ENCODE measurements at places on chromosomes 16 and 17.

DNA sequence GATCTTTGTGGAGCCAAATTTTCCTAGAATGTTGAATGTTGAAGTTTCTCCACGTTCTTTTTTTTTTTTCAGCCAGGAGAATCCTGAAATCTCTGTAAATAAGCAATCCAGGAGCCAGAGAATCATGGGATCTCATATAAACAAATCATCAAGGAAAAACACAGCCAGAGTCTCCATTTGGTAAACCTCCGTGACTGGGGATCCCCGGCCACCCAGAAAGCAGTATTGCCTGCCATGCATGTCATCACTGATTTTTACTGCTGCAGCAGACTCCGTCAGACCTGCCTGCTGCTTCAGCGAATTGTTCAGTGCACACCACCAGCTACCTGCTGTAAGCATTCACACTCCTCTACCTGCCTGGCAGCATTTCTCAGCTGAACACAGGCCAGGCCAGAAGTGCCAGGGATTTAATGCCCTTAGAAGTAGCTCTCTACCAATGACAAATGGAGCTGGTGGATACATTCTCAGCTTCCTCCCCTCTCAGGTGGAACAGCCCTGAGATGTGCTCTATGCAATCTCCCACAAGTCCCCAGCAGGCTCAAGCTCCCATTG is 158.6 kb downstream of the CYLD start:
- DNase-seq = no peak

- DNase-seq = no peak
These were observed 2414.1 kb downstream of the TP53TG3F start for GRCh38 chr16:35873472-35873871.

DNA sequence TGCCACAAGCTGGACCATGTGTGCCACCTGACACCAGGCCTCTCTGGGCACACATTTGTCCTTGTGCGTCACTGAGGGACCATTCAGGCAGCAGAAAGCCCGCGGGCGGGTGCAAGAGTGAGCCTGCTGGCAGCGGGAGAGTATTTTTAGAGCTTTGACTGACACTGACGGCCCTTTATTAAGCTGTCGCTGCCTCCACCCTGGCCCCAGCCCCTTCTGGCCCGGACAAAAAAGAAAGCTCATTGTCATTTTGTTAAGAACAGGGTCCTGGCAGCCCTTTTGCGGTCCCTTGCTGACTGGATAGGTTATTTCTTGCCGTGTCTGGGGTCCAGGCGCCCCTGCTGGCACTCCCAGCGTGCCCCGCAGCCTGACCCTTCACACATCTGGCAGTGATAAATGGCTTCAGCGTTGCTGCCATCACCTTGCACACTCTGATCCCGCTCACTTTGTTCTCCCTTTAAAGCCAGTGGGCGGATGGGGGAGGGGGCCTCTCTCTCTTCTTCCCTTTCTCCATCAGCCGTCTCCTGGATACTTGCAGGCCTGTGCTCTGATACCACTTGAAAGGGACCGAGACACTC is 78.4 kb upstream of the NKD1 start:
- no peak for DNase-seq

DNA sequence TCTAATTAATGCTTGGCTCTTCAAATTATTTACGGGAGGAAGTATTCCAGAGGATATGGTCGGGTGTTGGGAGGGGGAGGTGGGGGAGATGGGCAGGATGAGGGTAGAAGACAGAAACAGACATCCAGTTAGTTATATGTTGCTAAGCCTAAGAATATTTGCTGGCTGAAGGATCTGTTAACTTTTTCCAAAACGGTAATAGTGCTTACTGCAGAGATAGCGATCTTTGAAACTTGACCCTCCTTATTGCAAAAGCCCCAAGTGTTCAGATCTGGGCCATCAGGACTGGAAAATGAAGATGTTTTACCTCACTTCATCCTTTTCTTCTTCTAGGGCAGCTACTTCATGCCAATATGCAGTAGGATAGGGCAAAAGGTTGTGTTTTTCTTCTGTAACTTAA is 27.0 kb upstream of the MMD start:
- DNase-seq = no peak

DNA sequence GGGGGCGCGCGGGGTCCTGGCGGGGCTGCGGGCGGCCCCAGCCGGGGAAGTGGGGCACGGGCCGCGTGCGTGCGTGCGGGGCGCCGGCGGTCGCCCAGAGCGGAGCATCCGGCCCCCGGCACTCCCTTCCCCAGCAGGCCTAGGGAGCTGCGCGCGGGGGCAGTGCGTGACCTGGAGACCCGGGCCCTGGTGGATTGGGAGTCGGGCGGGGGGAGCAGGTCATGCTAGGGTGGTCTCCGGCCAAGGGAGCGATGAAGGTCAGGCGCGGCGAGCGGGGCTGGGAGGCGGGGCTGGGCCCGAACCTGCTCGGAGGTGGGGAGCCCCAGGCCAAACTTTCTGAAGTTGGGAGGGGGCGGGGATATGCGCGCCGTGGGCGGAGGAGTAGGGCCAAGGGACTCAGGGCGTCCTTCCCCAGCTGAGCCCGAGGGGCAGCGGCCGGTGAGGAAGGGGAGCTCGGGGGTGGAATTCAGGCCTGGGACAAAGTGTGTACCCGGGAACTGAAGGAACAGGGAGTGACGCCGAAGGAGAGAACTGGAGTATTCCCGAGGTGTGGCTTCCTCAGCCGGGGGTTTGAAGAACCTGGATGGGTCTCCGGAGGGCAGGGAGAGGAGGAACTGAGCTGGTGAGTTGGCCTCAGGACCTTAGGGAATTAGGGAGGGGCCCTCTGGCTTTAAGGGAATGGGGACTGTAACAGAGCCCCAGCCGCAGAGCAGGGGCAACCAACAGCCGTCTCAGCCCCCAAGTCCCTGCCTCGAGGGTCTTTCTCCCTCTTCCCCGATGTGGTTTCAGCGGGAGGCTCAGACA is 589 bp downstream of the XYLT2 start:
- no peak for DNase-seq

- no peak for DNase-seq
These were observed 2.9 kb downstream of the KRT28 start for GRCh38 chr17:40796846-40797245.

DNA sequence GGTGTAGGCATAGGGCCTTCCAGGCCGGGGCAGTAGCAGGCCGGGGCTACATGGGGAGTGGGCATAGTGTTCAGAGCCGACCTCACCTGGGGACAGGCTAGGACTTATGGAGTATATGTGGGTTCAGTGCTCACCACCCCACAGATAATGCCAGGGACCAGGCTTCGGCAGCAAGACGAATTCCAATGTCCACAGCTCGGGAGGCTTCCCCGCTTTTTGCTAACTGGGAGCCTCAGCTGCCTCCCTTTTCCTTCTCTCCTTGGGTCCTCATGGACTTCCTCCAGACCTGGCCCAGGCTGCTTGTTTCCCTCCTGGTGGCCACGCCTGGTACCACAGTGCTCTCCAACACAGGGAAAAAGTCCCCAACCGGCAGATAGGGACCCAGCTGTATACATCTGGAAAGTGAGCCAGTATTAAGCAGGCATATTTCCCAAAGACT is 20.1 kb upstream of the SLC46A1 start:
- no peak for DNase-seq

- DNase-seq = no peak
These were observed 1.5 kb downstream of the SLC13A5 start for GRCh38 chr17:6711681-6712057.

DNA sequence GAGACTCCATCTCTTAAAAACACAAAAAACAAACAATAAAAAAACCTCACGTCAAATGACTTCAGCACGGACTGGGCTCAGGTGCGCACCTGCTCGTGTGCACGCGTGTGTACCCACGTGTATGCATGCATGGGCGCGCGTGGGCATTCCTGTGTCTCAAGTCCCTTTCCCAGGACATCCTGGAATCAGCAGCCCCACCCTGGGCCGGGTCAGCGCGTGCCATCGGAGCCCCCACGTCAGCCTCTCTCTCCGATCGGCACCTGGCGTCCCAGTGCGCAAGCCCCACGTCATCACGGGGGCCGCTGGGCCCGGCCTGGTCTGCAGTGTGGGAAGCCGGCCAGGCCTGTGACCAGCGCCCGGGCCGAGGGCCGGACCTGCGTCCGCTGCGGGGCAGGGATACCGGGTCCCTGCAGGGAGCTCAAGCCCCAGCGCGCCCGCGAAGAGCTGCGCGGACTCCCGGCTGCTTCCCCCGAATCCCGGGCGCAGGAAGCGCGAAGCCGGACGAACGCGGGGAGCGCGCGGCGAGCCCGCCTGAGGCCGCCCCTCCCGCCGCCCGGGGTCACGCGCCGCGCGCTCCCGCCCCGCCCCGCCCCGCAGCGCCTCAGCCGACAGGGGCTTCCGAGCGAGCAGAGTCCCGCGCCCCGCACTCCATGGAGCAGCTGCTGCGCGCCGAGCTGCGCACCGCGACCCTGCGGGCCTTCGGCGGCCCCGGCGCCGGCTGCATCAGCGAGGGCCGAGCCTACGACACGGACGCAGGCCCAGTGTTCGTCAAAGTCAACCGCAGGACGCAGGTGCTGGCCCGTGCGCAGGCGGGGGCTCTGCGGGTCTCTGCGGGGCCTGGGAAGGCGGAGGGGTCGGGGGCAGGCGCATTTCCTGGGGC is at the start of gene FN3K:
FN3K (plus strand) TSS at position 629 of the 880 bp plus-strand sequence; CDS start at position 651, 22 bp downstream.
- no peak for DNase-seq

GRCh38 chr16:26985100-26986065 is 81.3 kb upstream of the C16orf82 start:
- no peak for DNase-seq

DNA sequence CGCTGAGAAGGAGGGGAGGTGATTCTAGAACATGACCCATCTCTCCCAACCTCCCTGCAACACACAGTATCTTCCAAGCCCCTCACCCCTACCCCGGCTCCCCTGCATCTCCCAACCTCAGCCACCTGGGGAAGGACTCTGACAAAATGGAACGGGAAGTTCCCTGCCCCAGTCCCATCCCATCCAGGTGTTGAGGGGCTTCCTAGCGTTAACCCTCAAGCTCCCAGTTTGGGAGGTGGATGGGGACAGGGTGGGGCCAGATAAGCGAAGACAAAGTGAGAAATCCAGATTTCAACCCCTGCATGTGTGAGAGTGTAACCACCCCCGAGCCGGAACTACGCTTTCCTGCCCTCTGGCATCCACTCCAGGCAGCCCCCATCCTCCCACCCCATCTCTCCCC is 1.8 kb downstream of the ZSCAN10 start:
- no peak for DNase-seq

DNA sequence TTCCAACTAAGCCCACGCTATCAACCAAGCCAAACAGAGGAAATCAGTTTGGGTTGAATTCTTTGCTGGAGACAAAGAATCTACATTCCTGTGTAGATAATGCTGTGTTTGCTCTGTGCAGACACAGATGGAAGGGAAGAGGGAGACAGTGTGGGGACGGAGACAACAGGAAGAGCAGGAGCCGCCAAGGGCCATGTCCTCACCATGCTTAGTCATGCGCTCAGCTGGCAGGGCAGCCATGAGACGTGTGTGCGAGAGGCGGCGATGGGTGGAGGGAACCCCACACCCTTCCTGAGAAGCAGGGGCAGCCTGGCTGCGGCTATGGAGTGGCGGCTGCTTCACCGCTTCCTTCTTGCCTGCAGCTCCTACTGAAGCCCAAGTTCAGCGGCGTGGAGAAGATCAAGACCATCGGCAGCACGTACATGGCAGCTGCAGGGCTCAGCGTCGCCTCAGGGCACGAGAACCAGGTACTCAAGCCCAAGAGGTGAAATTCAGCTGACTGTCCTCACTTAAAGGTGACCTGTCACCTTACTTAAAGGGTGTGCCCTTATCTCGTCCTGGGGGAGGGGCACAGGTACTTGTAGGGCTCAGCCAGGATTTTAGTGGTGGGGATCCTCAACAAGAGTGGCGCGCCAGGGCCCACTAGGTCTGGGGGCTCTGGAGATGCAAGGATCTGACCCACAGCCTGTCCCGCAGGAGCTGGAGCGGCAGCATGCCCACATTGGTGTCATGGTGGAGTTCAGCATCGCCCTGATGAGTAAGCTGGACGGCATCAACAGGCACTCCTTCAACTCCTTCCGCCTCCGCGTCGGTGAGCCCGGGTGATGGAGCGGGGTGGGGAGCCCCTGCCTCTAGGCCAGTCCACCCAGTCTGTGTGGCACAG is 47.5 kb downstream of the ADCY7 start:
- no peak for DNase-seq

GRCh38 chr17:5921512-5922282 is 148.5 kb upstream of the WSCD1 start:
- no peak for DNase-seq

DNA sequence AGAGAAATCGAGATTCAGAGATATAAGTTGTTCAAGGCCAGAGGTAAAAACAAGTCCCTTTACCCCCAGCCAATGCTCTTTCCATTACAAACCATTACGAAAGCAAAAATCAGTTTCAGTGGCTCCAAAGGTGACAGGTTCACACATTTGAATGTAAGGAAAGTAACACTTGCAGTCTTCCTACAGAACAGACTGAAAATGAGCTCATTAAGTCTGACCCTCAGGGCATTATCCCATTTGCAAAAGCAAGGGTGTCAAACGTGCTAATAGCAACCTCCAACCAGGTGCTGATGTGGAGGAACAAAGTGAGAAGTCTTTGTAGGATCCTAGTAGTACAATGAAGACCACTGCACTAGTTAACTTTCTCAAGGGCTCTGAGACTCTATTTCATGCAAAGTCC is 65.2 kb downstream of the XPO6 start:
- no peak for DNase-seq

- no peak for DNase-seq
These were observed 41.0 kb downstream of the PTRH2 start for GRCh38 chr17:59666235-59666634.

DNA sequence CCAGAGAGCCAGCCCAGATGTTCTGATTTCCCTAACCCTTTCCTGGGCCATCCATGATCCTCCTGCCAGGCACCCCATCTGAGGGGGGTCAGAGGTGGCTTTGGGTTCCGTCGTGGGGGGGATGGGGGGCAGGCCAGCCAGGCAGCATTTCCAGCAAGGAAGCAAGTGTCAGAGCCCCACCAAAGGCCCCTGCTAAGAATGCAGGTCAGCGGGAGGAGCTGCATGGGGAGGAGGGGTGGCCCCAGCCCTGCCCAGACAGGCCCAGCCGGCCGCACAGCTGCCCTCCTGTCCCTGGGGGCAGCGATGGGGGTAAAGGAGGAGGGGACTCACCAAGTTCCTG is 2.3 kb upstream of the SCRN2 start:
- no peak for DNase-seq

- no peak for DNase-seq
These were observed 7.7 kb upstream of the NPIPB2 start for GRCh38 chr16:11949527-11949926.

GRCh38 chr16:11913425-11914079 is 2.2 kb downstream of the GSPT1 start:
- DNase-seq = no peak

GRCh38 chr16:57578521-57579360 is 36.3 kb downstream of the ADGRG5 start:
- peak; percentile 15 for DNase-seq

DNA sequence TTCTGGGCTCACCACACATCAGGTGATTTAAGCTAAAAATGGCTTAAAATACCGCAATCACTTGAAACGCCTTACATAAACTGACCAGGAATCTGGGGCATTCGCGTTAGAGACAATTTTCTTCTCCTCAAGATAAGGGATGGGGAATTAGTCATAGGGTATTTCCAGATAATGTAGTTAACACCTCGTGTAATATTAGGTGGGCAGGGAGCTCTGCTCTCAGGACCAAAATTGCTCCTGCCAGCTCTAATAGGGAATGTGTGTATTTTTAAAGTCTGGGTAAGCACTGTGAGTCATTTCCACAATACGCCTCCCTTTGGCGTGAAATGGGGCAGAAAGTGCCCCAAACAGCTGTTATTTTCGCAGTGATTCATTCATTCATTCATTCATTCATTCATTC is 408.6 kb downstream of the MAF start:
- DNase-seq = no peak
